RWPE1 (cell line): ENCODE measurements at places on chromosomes 4 and X.

DNA sequence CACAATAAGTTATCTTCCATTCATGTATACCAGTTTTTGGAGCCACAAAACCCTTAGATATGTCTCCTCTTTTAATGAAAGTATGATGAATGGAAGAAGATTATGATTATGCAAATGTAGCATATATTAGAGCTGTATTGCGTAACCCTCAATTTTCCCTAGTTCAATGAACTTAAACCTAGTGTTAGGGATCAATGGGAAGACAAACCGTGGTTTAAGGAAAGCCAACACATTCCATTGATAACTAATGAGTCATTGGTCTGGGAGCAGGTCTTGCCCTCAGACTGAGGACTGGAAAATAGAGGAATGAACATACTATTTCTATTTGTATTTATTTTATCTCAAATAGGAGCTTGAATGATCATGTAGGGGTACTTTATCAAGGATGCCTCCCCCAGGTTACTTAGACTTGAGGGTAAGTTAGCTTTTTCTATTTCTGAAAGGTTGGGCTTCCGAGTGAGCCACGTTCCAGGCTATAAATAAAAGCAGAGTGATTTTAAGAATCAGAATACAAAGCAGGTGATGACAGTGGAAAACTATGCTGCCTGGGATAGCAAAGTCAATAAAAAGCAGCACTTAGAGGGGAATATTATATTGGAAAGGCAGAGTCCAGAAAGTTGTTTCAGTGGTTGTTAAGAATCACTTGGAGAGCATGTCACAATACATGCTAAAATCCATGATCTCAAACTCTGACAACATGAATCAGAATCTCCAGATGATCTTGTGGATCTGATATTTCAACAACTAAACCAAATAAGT lies 356.0 kb downstream of the ADAM29 start:
- no peak for DNase-seq

DNA sequence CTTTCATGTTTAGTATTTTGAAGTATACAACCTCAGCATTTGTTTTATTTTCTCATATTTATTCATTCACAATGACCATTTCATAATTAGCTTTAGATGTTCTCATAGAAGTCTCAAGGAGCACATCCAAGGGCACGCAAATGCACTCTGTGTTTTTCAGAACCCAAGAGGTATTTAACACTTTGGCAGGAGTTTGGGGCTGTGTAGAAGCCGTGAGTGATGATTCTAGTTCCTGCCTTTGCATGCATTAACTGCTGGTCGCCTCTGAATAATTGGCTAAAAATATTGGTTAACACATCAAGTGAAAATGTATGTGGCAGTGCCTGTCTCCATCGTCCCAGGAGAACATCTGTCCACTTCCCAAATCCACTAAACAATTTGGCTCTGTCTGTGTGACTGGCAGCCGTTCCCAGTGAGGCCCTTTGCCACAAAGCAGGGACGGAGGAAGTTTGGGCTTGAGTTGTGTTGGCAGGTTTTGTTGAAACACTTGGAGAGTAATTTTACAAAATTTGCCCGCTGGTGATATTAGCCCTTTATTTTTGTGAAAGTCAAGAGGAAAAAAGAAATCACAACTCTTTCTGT lies 730.7 kb upstream of the SLIT2 start:
- no peak for DNase-seq

DNA sequence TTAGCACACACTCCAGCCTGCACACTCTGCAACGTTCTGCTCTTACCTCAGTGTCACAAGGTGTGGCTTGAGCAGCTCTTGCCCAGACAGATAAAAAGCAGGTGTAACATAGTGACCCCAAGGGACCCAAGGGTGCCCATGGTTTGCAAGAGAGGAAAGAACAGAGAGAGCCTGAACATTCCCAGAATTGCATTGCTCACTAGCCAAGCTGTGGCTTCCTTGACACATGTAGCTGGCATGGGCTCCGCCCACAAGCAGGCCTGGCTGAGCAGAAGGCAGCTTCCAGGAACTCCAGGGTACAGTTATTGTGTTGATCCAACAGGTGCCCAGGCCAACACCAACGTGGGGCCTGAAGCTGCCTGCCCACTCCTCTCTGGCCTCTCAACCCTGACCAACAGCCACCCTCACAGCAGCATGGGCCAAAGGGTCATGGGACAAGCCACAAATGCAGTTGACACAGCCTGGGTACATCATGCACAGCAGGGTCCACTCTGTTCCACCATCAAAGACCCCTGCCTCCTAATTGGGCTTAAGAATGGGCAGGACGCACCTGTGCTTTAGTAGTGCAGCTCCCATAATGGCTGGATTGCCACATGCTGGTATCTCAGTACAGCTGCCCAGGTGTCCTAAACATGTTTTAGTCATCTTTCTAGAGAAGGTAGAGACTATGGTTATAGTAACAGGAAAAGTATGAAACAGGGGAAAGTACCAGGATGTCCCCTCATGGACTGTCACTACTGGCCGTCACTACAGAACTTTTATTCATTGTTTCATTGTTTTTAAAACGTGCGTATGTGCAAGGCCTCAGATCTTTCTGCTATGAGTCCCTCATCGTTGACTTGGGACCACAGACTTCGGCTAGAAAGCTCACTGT lies 73.7 kb upstream of the ACSL1 start:
- peak; percentile 15 for DNase-seq

GRCh38 chr4:112185334-112185733 lies 40.1 kb downstream of the FAM241A start:
- DNase-seq, result no peak

- no peak for DNase-seq
Observed at GRCh38 chr4:26782168-26782829, 78.3 kb upstream of the STIM2 start.

DNA sequence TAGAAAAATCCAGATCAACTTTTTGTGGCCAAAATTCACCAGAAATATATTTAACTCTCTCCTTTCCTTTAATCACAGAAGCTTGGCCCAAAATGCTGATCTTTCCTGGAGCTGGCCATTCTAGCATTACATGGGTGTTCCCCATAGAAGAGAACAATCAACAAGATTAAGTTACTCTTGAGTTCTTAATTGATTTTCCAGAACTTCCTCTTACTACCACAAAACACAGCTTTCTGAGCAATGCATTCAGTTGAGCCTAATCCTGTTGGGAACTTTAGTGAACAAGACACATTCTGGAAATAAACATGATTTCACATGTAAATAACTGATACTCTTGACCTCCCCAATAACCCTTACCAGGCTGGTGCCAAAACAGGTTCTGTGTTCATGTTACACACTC lies 45.4 kb upstream of the STIM2 start:
- no peak for DNase-seq

- peak; percentile 27 for DNase-seq
Observed at GRCh38 chr4:85084371-85085094, 118.0 kb upstream of the WDFY3 start.

DNA sequence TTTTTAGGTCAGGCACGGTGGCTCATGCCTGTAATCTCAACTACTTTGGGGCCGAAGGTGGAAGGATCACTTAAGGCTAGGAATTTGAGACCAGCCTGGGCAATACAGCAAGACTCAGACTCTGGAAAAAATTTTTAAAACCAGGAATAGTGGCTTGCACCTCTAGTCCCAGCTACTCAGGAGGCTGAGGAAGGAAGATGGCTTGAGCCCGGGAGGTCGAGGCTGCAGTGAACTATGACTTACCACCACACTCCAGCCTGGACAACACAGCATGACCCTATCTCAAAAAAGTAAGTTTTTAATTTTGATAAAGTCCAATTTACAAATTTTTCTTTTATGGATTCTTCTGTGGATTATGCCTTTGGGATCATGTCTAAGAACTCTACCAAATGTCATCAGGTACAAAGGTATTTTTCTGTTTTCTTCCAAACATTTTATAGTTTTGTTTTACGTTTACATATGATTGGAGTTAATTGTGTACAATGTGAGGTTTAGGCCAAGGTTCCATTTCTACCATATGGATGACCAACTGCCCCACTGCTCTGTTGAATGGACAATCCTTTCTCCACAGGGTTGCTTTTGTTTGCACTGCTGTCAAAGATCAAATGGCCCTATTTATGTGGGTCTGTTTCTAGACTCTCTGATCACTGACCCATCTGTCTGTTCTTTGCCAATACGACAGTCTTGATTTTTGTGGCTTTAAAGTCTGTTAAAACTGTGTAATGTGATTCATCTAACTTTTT lies 48.2 kb downstream of the CPLX1 start:
- DNase-seq, result no peak

- DNase-seq, result no peak
Observed at GRCh38 chrX:37847733-37848197, 394 bp upstream of the DYNLT3 start.

DNA sequence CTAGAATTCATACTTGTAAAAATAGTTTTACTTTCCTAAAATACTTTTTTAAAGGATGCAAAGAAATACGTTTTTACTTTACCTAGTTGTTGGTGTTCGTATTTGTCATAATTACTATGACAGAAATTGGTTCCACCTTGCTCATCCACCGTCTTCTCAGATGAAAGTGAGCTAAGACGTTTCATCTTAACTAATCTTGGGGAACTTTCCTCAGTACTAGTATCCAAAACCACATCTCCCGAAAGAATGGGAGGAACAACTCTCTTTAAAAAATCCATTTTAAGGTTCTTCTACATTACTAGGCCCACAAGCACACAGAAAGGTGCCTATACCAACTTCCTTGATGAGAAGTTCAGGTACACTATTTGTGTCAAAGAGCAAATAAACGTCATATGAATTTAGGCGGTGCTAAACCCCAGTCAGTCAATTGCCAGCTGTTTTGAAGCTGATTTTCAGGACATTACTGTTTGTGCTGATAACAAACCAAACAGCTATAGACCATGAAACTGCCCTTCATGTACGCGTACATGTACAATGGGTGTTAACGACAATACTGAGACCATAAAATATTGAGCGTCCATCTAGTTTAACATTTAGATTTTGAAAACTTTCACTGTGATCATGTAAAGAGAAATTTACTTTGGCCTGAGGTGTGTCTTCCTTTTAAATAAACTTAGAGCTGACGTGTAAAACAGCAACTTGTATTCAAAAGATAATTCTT lies 99.1 kb downstream of the FRYL start:
- no peak for DNase-seq

GRCh38 chr4:133385161-133385954 lies 236.3 kb downstream of the PCDH10 start:
- DNase-seq, result no peak

- no peak for DNase-seq
Observed at GRCh38 chrX:14497184-14497666, 32.1 kb upstream of the GLRA2 start.

DNA sequence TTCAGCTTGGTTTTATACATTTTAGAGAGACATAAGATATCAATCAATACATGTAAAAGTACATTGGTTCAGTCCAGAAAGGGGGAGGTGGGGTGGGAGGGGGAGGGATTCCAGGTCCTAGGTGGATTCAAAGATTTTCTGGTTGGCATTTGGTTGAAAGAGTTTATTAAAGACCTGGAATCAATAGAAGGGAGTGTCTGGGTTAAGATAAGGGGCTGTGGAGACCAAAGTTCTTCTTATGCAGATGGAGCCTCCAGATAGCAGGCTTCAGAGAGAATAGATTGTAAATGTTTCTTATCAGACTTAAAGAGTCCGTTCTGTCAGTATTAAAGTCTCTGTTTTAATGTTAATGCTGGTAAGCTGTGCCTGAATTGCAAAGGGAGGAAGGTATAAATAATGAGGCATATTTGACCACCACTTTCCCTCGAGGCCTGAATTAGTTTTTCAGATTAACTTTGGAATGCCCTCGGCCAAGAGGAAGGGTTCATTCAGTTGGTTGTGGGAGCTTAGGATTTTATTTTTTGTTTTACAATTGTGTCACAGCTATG lies 169.9 kb downstream of the AASDH start:
- no peak for DNase-seq

GRCh38 chr4:56434599-56435139 lies 746 bp downstream of the PPAT start:
- DNase-seq, result peak; percentile 55

DNA sequence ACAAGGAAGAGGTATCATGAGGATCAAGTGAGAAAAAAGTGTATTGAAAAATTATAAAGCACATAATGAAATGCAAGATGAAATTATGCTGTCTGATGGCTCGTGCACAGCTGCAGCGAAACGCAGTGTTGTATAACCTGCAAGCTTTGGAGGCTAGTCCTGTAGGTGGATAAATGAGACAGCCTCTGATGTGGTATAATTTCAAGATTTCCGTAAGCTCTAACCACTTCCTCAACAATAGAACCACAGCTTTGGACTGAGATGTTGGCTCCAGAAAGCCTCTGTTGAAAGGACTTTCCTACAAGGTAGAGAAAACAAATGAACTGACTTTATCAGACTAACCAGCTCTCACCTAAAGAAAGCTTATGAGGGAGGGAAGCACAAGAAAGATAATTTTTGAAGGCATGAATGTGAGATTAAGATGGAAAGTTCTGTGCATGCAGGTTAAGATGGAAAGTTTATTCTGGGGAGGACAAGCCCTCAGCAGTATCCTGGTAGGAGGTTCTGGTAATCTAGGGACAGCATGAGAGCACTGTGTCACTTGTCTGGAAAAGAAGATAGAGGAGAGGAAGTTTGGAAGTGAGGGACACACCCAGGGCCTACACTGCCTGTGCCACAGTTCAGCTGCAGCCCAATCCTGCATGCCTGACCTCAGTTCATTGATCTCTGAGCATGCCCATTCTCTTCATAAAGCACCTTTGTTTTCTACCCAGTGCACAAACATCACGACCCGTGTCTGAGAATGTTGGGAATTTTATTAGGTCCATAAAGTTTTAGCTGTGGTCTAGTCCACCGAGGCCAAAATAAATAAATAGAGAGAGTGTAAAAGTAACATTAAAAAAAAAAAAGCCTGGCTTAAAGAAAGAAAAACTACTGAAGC lies 161.5 kb upstream of the SFRP2 start:
- no peak for DNase-seq

DNA sequence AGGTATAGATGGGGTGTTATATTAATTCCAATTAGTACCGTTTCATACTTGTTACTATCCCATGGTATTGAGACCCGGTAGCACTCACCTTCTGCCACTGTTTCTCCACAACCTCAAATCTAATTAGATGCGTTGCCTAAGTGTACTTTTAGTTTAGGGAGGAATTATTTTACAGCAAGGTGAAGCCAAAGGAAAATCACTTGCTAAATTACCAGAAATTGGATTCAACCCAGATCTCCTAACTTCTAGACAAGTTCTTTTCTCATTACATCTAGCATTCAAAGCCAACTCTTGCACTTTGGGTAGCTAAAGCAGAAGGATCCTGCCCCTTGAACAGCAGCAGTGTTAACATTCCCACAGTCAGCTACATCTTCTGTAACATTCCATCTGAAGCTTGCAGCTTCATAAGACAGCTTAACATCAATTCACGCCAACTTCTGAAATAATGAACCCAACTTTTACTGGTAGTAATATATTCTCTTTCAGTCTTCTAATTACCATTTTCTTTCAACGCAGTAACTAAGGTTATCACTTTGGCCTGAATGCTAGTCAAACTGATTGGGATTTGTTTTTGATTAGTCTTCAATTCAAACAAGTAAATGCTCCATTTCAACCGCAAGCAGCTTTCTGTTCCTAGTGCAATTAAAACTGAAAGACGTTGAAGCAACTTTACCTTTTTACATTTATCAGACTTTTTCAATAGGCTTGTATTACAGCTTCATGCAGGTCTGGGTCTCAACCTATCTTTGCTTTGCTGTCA lies 934 bp upstream of the SEC31A start:
- DNase-seq, result no peak
